Activated CD8-positive, alpha-beta T cell treated with anti-CD3 and anti-CD28 coated beads for 36 hours (primary cell): ENCODE measurements at places on chromosomes 7 and 10.

GRCh38 chr10:63504145-63504881 lies 16.9 kb upstream of the REEP3 start:
- no peak overlapping the region for H3K27ac ChIP-seq
- DNase-seq = no peak
- peaks cover 15% of the 10 kb centered on the region for H3K4me1 ChIP-seq
- no peaks in the 10 kb centered on the region for H3K27me3 ChIP-seq

- peaks cover 5% of the 10 kb centered on the region for H3K27me3 ChIP-seq
- no peak for DNase-seq
- H3K36me3 ChIP-seq = no peaks in the 10 kb centered on the region
- H3K4me3 ChIP-seq = no peak overlapping the region
- H3K27ac ChIP-seq = no peak overlapping the region
- no peaks in the 10 kb centered on the region for H3K4me1 ChIP-seq
Observed at GRCh38 chr7:73809467-73809951, 21.3 kb upstream of the CLDN4 start.

DNA sequence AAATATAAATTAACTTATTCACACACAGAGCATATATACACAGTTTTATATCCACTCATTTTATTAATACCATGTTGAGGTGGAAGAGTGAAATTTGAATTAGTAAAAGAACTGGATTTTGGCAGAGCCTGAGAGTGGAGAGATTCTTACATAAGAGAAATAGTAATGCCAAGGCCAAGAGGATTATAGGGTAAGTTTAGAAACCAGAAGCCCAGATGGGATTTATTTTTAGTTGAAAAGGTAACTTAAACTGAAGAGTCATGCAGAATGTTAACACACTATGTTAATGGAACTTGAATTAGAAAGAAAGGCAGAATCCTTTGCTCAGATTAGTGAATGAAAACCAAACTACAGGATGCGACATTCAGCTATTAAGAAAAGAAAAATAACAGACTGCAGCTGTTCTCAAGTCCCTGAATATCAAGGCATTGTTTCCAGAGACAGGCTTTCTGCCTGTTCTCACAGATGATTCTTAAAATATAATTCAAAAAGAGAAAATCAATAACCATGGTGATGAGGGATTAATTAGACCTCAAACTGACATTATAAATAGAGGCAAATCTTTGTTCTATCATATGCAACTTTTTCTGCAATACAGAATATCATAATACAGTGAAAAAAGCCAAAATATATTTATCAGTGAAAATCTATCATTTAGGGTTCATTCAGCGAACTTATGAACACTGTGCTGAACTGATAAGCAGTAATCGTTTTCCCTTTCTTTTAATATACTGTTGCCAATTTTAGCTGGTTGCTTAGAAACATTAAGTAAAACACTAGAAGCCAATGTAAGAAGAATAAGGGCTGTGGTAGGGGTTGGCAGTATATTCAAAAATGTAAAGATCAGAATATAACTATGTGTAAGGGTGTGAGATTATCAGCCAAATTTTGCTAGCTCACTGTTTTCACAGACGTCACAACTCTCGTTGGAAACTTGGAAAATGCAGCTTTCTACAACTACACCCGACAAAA lies 34.4 kb downstream of the HECTD2 start:
- no peaks in the 10 kb centered on the region for H3K4me1 ChIP-seq
- H3K4me3 ChIP-seq = no peak overlapping the region
- no peaks in the 10 kb centered on the region for H3K27me3 ChIP-seq
- H3K27ac ChIP-seq = no peak overlapping the region
- H3K36me3 ChIP-seq = peaks cover 5% of the 10 kb centered on the region
- no peak for DNase-seq

DNA sequence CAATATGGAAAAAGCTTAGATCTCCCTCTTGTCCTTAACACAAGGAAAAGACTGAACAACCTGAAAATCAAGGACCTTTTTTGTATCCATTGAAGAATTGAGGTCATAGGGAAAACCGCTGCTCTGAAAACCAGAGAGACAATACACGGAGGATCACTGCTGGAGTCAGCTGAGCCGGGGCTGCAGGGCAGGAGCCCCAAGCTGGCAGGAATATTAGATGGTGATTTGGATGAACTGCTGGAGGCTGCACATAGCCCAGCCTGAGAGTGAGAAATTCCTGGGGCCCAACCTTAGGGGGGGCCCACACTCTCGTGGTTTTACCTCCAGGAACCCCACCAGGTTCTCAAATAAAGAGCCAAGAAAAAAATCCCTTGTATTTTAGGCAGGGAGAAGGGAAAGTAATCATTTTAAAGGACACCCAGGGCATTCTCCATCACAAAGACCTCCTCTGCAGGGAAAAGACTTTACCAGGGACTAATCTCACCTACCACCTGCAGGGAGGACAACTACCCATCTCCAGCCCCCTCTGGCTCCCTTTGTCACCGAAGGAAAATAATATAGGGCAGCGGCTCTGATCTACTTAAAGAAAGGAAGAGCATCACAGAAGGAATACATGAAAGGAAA lies 55.4 kb upstream of the RNF32 start:
- H3K27ac ChIP-seq = no peak overlapping the region
- no peaks in the 10 kb centered on the region for H3K4me1 ChIP-seq
- no peaks in the 10 kb centered on the region for H3K36me3 ChIP-seq
- no peak for DNase-seq
- peaks cover 2% of the 10 kb centered on the region for H3K27me3 ChIP-seq

DNA sequence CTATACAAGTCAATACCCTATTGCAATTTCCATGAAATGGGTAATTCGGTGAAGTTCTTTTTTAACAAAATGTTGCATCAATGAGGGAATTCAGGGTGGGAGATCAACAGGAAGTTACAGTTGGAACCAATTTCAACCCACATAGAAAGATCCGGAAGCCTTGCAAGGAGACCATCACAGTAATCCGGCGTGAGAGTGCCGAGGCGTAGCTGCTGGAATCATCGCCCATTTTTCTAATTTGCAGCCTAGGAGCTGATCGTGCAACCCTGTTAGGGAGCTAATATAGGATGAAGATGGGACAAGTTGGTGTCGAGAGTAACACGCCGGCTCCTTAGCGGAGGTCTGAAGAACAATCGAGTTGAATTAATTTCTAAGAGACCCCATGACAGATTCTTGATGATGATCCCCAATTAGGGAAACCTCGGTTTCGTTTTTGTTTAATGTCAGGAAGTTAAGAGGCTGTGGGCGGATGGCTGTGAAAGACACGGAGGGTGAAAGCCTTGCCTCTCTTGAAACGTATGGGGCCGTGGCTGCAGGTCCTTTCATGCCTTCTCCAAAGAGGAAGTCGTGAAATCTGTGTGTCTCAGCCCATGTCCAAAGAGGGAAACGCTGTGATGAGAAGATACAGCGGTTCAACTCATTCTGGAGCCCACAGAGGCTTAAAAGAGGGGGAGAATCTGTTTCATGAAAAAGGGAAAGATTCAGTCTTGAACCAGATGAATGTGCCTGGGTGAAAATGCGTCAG lies 51.2 kb upstream of the CARD11 start:
- H3K27me3 ChIP-seq = no peaks in the 10 kb centered on the region
- peak overlapping the region; percentile 69 for H3K4me3 ChIP-seq
- H3K27ac ChIP-seq = peak overlapping the region; percentile 95
- peaks cover 56% of the 10 kb centered on the region for H3K4me1 ChIP-seq
- DNase-seq = peak; percentile 67
- peaks cover 8% of the 10 kb centered on the region for H3K36me3 ChIP-seq

GRCh38 chr7:100153708-100154535 lies 4.6 kb downstream of the TRAPPC14 start:
- no peaks in the 10 kb centered on the region for H3K27me3 ChIP-seq
- H3K27ac ChIP-seq = peak overlapping the region; percentile 42
- H3K36me3 ChIP-seq = peaks cover 36% of the 10 kb centered on the region

DNA sequence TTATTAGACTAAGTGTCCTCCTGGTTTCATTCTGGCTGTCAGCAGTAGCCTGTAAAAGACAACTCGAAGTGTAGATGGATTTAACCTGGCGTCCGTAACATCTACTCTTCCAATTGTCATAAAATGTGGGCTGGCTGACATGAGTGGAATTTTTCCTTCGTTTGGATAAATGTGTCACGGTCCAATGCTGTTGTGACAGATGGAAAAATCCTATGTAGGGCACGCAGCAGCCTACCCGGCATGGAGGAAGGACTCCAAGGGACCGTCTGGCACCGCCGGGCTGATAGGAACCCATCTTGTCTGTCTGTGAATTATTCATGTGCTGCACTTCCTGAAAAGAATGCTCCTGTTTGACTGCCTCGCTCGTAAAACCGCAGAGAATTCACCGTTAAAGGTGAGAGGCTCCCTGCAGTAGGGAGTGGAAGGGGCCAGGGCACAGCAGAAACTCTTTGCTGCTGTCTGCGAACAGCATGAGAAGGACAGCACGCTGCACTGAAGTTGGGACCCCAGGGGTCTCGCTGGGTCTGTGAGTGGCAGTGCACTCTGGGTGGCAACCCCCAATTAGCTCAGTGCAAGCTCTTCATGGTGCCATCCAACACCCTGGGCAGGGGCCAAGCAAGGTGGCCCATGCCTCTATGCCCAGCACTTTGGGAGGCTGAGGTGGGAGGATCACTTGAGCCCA lies 1.6 kb upstream of the ORAI2 start:
- peak overlapping the region; percentile 95 for H3K27ac ChIP-seq
- H3K4me3 ChIP-seq = peak overlapping the region; percentile 70
- H3K4me1 ChIP-seq = peaks cover 52% of the 10 kb centered on the region
- no peaks in the 10 kb centered on the region for H3K27me3 ChIP-seq
- peak; percentile 66 for DNase-seq

- no peaks in the 10 kb centered on the region for H3K27me3 ChIP-seq
- no peak for DNase-seq
- H3K36me3 ChIP-seq = no peaks in the 10 kb centered on the region
- H3K4me3 ChIP-seq = no peak overlapping the region
- H3K4me1 ChIP-seq = no peaks in the 10 kb centered on the region
- no peak overlapping the region for H3K27ac ChIP-seq
Observed at GRCh38 chr7:66359656-66360211, 154.6 kb downstream of the TPST1 start.

- H3K4me3 ChIP-seq = no peak overlapping the region
- no peaks in the 10 kb centered on the region for H3K36me3 ChIP-seq
- DNase-seq = no peak
- no peak overlapping the region for H3K27ac ChIP-seq
- H3K4me1 ChIP-seq = no peaks in the 10 kb centered on the region
Observed at GRCh38 chr10:85060944-85061343, 732.6 kb downstream of the CCSER2 start.

GRCh38 chr7:132065193-132065988 lies 509.0 kb upstream of the PODXL start:
- no peak overlapping the region for H3K27ac ChIP-seq
- H3K36me3 ChIP-seq = no peaks in the 10 kb centered on the region
- peaks cover 9% of the 10 kb centered on the region for H3K27me3 ChIP-seq
- no peak for DNase-seq
- no peak overlapping the region for H3K4me3 ChIP-seq

GRCh38 chr7:24392774-24393173 lies 108.8 kb downstream of the NPY start:
- no peak for DNase-seq
- H3K4me1 ChIP-seq = no peaks in the 10 kb centered on the region
- no peak overlapping the region for H3K4me3 ChIP-seq
- H3K27ac ChIP-seq = no peak overlapping the region

DNA sequence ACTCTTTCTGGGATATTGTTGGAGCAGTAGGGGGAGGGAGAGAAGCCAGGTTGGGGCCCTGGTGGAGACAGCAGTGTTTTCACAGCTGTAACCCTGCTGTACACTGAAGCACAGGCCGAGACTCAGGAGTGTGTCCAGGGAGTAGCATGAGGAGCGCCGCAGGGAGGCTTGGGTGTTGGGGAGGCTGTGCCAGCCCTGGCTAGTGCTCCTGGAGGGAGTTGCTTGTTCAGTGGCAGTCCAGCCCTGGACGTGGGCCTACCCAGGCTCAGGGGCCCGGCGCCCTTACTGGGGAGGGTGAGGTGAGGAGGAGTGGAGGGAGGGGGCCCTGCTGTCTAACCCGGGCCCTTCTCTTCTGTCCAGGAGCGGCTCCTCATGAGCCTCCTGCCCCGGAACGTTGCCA lies 35.9 kb downstream of the ADCY1 start:
- H3K4me3 ChIP-seq = no peak overlapping the region
- no peaks in the 10 kb centered on the region for H3K36me3 ChIP-seq
- H3K27me3 ChIP-seq = peaks cover 8% of the 10 kb centered on the region

DNA sequence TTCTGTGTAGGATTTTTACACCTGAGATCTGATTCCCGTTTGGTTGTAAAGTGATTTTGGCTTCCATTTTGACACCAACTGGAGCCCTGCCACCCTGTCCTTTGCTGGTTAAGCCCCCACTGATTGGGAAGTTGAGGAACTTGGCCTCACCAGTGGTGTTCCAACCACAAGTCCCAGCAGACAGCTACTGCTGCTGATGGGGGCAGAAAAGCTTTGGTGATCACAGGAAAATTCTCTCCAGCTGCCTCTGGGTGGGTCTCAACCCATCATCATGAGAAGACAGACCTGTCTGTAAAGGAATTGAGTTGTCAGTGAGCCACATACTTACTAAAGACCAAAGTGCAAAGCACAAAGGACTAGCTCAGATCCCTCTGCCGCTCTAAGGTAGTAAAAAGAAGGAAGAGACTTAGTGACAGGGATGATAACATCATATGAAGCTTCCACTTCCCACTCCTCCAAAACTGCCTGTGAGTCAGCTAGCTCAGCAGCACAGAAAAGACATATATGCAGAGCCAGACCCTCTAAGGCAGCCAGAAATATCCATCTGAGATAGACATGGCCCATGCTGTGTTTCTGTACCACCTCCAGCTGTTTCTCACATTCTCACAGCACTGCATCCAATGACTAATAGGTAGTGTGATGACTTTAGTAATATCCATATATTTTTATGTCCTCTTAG lies 22.4 kb upstream of the LRRC17 start:
- DNase-seq = no peak
- no peaks in the 10 kb centered on the region for H3K4me1 ChIP-seq
- H3K36me3 ChIP-seq = no peaks in the 10 kb centered on the region
- H3K4me3 ChIP-seq = no peak overlapping the region

DNA sequence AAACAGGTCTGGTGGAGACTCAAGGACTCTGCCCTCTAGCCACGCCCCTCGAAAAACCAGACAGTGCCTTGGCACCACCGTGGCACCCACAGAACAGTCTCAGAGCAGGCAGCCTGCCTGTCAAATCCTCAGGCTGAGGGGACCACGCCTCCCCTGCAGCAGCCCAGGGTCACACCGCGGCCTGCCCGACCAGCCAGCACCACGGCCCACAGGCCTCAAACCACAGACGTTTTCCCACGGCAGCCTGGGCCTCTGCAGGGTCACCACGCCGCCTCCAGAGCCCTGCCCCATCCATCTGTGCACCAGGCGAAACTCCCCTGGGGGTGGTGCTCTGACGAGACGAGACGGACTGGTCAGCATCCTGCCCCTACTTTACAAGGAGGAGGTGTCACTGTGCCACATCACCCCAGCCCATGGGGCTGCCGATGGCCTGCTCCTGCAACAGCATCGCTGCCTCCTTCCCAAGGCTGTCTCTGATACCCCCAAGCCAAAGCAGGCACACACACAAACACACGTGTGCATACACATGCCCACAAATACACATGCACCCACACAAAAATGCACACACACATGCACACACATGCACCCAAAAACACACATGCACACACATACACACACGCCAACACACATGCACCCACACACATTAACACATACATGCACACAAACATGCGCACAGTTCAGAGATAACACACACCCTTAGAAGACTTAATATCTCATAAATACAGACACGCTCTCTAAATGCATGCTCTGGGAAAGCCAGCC lies 24.6 kb downstream of the PAPOLB start:
- no peak for DNase-seq
- H3K27ac ChIP-seq = no peak overlapping the region
- no peaks in the 10 kb centered on the region for H3K4me1 ChIP-seq
- no peaks in the 10 kb centered on the region for H3K36me3 ChIP-seq
- H3K27me3 ChIP-seq = no peaks in the 10 kb centered on the region
